ENCODE measurements at places on chromosomes 12 and 14.

DNA sequence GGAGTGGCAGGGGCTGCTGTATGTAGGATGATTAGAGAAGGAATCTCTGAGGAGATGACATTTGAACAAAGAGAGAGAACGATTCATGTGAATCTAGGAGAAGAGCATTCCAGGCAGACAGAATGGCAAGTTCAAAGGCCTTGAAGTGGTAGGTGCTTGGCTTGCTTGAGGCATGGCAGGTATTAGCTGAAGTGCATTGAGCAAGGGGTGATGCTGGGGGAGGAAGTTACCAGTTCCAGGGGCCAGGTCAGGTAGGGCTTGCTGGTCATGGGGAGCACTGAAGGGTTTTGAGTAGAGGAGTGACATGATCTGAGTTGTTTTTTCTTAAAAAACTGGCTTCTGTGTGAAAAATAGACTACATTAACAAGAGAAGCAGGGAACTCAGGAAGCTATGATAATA is 71.8 kb downstream of the SPATS2 start:
- DNase-seq: no peak

- DNase-seq: peak; percentile 17
Measured at GRCh38 chr12:80268924-80269749, 169.8 kb downstream of the OTOGL start.

DNA sequence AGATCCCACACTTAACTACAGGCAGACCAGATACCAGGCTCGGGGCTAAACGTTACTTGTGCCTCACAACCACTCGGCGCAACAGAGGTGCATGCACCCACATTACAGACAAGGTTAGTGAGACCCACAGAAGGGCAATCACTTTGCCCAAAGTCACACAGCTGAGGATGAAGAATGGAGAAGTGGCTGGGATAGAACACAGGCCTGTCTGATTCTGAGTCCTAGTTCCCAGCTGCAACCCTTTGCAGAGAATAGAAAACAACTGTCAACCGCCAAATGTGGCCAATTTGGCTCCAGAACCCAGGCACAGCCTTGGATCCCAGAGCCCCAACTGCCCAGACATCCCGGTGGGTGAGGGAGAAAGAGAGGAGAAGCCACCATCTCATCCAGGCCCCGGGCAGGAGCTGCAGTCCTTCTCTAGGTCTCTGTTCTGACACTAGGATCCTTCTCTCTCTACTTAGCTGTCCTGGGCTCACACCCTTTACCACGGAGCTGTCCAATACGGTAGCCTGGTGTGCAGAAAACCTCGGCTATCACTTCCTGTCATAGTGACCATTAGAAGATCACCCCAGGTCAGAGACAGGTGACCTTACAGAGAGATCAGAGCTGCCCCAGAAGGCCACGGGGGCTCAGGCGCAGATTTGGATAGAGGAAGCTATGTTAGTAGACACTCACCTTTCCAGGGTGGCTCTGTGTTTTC is 59.1 kb downstream of the FAM222A start:
- DNase-seq: no peak

DNA sequence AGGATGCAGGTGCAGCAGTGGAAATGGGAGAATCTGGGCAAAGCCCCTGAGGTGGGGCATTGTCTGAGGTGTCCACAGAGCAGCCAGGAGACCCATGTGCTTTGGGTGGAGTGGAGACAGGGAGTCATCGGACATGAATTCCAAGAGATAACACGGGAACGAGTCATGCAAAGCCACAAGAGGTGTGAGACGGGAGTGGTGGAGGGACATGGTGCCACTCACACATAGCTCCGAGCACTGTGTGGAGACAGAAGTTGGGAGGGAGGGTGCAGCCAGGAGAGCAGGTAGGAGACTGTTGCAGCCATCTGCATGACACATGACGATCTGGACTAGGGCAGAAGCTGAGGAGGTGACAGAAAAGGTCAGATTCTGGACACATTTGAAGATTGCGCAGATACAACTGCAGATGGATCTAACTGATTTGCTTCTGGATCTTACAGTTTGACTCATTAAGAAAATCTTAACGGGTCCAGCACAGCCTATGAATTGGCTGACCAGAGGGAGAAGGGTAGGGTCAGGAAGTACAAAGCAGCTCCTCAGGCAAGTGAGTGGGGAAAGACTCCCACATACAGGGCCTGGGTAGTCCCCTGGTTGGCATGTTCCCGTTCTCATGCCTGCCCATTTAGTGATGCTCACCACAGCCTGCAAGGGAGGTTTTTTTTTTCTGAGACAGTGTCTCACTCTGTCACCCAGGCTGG is 379.8 kb downstream of the FUT8 start:
- DNase-seq: peak; percentile 47

DNA sequence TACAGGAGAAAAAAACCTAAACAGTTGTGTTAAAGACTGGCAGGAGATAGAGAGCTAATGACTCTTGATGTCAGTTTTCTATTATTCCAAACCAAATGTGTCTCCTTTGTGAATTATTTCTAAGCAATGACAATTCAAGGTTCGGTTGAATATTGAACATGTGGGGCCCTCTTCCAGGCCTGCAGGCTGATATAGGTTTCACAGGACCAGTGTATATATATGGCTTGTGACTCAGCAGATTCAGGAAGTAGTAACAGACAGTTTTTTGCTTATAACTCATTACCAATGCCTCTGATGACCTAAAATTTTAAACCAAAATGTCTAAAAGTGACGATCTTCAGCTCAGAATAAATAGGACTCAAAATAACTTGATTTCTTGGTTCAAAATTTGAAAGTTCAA is 33.7 kb upstream of the NPAS3 start:
- DNase-seq: no peak

- DNase-seq: no peak
Measured at GRCh38 chr12:115866909-115867525, 410.5 kb downstream of the MED13L start.

GRCh38 chr12:59404109-59404650 is 191.6 kb upstream of the SLC16A7 start:
- no peak for DNase-seq

- no peak for DNase-seq
Measured at GRCh38 chr12:92859650-92860386, 69.3 kb downstream of the EEA1 start.

DNA sequence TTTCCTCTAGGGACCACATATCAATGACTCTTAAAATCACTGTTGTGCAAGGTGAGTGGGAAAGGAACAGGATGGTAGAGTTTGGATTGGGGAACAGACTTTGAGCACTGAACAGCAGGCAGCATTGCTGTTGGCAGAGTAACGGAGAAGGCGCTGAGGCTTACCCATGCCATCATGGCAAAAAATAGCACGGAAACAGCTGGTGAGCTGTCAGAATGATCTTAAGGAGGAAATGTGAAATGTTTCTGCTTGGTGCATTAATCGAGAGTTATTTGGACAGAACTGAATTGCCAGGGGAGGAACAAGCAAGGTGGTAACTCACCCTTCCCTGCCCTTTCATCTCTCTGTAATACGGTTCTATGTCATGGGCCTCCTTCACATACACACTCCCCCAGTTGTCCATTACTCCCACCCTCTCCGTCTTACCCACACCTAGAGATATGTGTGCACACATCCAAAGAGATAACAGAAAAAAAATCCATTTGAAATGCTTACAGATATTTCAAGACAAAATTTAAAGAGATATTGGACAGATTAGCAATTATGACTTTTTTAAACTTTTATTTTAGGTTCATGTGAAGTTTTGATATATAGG is 572.5 kb downstream of the DIO2 start:
- no peak for DNase-seq

DNA sequence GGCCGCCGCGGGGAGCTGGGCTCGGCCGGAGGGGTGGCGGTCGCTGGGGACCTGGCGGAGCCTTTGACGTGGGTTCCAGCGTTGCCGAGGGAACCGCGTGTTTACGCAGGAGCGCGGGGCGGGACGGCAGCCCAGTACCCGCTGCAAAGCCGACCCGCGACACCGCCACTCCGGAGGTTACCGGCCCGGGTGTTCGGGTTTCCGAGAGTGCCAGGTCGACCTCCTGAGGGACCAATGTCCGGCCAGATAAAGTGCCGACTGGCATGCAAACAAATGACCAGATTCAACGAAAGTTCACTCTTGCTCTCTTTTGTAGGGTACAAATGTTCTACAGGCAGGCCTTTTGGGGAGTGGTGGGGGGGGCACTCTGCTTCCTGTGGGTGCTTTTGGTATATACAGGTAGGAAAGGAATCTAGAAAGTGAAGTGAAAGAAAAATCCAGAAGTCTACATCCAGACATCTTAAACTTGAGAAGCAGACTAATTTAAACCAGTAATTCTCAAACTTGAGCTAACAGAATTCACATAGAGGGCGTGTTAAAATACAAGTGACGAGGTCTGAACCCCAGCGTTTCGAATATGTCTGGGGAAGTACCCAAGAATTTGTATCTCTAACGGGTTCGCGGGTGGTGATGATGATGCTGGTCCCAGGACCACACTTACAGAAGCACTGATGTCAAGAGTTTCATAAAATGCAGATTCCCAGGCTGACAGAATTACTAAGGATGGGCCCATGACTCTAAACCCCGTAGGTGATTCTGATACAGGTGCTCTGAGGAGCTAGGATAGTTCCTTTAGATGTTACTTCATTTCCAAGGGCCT is at the start of gene GPR135:
GPR135 (minus strand) TSS at position 65 of the 820 bp plus-strand sequence. CDS start 154 bp downstream, outside the sequence.
- DNase-seq: no peak

GRCh38 chr12:20119596-20120402 is 248.5 kb upstream of the PDE3A start:
- DNase-seq: no peak

DNA sequence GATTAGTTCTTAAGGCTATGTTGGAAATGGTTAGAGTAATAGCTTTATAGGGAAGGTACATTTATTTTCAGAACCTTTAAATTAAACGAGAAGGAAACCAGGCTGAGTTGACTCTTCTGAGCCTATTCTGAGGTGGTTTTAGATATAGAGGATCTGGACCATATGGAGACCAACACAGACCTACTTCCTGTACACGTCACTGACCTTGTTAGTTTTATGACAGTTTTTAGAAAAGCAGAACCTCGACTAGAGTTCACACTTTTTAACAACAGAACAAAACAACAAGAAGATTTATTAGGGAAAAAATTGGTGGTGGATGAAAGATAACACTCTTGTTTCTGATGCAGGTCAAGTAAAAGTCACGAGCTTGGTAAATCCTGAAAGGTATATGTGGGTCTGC is 107.1 kb downstream of the NPAS3 start:
- no peak for DNase-seq

- DNase-seq: no peak
Measured at GRCh38 chr12:125533434-125534029, 468.3 kb downstream of the AACS start.

GRCh38 chr14:73426877-73427276 is 31.5 kb downstream of the NUMB start:
- no peak for DNase-seq

DNA sequence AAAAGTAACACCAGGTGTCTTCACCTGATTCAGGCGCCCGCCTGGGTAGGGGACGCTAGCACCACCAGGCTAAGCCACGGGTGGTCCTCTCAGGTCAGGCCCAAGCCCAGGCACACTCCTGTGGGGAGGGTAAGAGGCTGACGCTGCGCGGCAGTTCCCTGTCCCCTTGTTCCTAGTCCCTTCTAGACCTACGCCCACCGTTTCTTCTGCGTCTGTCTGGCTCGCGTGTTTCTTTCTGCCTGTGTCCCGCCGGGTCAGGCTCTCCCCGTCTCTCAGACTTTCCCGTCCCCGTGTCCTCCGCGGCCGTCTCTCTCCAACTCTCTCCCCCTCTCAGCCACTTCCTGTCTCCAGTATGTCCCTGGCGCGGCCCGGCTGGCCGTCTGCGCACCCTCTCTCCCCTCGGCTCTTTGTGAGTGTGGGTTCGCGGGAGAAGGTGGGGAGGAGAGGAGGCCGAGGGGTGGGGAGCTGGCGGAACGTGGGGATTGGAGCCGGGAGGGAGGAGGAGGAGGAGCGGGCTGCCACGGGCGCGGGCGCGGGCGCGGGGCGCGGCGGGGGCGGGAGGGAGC is 3.1 kb upstream of the TNS2 start:
- DNase-seq: peak; percentile 93

DNA sequence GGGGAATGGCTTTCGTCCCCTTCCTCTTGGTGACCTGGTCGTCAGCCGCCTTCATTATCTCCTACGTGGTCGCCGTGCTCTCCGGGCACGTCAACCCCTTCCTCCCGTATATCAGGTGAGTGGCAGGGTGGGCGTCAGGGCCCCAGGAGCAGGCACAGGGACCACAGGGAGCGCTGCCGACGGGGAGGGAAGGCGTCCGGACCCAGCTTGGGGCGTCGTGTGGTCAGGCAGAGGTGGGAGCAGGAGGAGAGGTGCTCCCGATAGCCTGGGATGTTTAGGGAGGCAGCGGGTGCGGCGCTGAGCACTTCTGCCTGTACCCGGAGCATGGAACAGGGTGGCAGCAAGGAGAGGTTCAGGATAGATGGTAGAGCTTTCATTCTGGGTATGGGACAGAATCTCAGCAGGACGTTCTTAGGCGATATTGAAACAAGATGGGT is 444 bp downstream of the DRAM1 start:
- no peak for DNase-seq

GRCh38 chr14:105902131-105902898 is 375.9 kb downstream of the TMEM121 start:
- no peak for DNase-seq

DNA sequence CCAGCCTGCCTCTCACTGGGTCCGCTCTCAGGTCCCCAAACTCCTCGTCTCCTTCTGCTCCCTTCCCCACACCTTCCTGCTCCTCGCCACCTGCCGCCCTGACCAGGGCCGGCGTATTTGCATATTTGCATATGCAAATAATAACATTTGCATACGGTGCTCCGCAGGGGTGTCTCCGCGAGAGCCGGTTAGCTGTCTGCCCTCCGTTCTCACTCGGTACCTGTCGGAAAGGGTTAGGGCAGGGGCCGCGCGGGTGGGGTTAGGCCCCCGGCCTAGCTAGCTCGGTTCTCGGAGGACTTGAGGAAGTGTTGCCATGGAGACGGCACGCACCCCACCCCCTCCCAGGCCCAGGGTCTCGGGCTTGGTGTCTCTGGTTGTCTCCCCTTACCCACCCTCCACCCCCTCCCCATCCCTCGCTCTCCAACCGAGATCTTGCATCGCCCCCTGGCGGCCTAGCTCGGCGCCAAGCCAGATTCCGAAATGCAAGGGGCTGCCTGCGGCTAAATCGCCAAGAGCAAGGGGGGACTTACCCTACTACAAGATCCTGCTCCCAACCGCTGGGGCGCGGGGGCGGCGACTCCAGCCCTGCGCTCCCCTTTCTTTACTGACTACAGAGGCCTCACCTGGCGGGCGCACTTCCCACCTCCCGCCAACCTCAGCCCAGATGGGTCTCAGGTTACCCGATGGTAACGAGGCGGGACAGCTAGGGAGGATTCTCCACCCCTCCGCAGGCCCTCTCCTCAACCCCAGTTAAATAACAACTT is 8.1 kb downstream of the STAC3 start:
- DNase-seq: peak; percentile 66
